ENCODE measurements at places on chromosomes 1 and 21.

- DNase-seq: no peak
These were observed 43.1 kb upstream of the IGSF21 start for GRCh38 chr1:18064534-18064933.

DNA sequence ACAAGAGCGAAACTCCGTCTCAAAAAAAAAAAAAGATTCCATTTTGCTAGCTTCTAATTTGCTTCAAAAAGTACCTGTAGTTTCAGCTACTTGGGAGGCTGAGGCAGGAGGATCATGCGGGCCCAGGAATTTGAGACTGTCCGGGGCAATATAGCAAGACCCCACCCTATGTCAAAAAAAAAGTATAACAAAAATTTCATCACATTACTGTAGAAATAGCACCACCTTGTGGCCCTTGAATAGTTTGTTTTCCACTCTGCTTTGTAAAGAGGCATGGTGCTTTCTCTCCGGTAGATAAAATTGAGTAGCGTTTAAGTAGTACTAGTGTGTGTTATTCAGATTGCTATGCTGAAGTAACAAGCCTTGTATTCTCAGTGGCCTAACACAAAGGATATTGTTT lies 18.2 kb upstream of the MSTO1 start:
- DNase-seq: no peak

- no peak for DNase-seq
These were observed 11.8 kb downstream of the AHCTF1 start for GRCh38 chr1:246919902-246920301.

DNA sequence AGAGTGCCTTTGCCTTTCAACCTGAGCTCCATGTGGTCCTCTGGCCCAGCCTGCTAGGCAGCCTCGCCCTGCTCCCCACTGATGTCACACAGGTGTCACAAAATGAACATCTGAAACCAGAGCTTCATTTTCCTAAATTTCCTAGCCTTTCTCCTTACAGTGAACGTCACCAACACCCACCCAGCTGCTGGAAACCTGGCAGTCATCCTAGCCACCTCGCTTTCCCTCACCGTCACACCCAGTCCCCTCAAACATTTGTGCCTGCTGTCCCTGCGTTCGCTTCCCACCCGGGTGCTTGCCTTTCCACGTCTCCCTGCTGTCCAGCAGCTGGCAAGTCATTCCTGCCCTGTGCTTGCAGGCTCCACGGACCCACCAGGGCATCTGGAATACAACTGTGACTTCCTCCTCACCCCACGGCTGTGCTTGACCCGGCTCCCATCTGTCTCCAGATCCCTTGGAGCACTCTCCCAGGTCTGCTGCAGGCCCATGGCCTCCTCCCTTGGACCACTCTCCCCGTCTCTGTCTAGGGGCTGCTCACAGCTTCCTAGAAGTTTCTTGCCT lies 23.5 kb downstream of the ADARB1 start:
- DNase-seq: no peak

DNA sequence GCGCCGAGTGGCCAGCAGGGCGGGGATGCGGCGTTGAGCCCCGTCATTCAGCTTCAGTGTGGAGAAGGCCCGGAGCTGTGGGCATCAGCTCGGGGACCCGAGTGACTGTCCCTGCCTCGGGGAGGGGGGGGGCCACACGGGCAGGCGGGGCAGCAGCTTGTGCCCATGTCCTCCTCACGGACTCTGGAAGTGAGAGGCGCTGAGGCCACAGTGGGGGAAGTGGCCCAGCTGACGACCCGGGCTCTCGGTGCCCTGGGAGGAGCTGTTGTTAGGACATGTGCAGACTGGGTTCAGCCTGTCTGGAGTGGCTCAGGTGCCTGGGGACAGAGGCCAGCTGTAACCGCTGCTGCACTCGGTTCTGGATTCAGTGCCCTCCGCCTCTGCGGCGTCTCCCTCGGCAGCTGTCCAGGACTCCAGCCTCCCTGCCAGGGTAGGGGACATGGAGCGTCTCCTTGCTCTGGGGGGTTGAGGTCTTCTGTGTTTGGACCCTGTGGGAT lies 71.1 kb downstream of the SKI start:
- no peak for DNase-seq

- no peak for DNase-seq
These were observed 29.2 kb upstream of the LRRC3 start for GRCh38 chr21:44425895-44426662.
